ENCODE measurements at places on chromosomes 12 and 14.
A peak's percentile ranks its signal among the peaks of the same experiment; 100 is the strongest.

- DNase-seq, result no peak
Observed at GRCh38 chr14:100608064-100608463, 20.8 kb upstream of the BEGAIN start.

- DNase-seq, result no peak
Observed at GRCh38 chr12:129701631-129702101, 202.2 kb downstream of the TMEM132D start.

DNA sequence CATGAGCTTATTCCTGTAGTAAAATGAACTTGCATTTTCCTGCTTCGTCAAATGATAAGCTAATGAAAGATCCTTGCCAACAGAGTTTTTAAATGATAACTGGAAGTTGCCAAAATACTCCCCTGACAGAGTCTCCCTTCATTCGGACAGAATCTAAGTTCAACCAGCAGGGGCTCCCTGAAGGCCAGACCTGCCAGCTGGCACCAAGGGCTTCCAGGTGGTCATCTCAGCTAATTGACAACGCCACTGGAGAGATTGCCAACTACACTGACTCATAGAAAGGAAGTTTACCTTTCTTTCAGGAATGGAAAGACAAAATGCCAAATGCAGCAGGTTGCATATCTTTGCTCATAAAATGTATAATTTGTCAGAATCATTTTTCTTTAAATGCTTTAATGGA lies 462.8 kb downstream of the GXYLT1 start:
- no peak for DNase-seq

- DNase-seq, result no peak
Observed at GRCh38 chr12:49944046-49944445, 6.5 kb upstream of the AQP2 start.

DNA sequence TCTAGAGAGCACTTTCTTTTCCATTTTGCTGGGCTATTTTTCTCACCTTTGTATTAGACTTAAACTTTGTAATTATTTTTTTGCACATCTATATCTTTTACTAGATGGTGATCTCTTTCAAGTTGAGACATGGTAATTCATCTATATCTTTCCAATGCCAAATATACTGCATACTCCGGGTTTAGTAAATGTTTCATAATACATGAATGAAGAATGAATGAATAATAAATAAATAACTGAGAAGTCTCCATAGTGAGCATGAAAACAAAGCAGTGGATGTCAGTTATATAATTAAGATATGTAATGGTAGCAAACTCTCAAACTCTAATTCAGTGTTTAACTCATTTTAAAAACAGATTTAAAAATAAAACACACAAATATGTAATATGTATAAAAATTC lies 342.5 kb upstream of the KITLG start:
- DNase-seq, result no peak

GRCh38 chr14:103341250-103342129 lies 7.5 kb downstream of the EIF5 start:
- DNase-seq, result no peak

- peak; percentile 82 for DNase-seq
Observed at GRCh38 chr14:95183532-95184412, 26.4 kb upstream of the DICER1 start.

- no peak for DNase-seq
Observed at GRCh38 chr12:109452489-109452888, 24.6 kb downstream of the KCTD10 start.

DNA sequence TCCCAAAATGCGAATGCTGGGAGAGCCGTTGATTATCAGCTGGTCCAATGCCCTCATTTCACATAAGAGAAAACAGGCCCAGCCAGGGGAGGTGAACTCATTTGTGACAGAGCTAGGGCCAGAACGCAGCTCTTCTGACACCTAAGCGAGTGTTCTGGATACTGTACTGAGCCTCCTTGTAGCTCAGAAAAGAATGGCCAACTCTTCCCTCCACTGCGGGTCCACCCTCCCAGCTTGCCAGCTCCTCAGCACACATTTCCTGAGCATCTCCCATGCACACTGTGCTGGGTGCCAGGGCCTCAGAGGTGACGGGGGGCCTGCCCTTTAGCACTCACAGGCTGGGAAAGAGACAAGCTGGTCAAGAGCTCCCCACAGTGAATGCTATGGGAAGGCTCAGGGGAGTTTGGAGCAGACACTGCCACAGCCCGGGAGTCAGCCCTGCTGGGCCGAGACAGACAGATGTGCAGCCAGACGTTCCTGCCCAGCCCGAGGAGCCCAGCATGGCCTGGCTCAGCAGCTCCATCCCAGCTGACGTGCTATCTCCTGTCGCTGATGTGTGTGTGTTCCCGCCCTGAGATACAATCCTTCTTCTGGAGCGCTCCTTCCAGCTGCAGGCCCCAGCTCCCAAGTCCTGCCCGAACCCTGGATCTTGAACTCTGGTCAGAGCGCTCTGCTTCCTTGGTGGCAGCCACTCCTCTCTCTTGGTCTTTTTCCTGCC lies 3.5 kb downstream of the CMTM5 start:
- DNase-seq, result no peak

DNA sequence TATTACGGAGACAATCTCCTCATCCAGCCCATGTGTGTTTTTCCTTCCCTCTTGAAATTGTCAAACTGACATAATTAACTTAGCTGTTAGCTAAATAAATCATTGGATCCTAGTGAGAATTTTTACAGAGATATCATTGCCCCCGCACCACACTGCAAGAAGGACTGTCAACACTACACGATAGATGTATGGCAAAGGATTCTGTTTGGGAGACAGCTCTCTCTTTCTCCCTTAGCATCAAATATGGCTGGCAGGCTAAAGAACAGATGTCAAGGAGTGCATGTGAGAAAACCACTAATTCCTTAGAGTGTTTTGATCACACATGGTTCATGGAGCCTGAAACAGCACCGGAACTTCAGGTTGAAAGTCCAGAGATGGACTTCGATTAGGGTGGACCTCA lies 136.8 kb downstream of the KCNA5 start:
- no peak for DNase-seq

DNA sequence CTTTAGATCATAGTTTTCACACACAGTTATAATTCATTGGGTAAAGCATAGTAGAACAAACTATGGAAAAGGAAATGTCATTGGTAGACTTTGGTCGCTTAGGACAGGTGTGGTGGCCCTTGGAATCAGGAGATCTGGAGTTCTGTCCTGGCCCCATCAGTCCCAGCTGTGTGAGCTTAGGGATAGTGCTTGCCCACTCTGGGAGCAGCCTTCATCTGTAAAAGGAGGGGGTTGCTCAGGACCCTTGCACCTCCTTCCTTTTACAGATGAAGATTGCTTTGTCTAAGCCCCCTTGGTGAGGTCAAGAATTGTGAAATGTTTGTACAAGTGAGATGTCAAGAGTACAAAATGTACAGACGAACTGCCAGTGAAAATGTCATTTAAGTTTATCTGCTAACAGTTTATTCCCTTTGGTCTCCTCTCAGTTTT lies 93.2 kb downstream of the BORCS5 start:
- no peak for DNase-seq

- no peak for DNase-seq
Observed at GRCh38 chr14:30808576-30808975, 65.8 kb upstream of the COCH start.

DNA sequence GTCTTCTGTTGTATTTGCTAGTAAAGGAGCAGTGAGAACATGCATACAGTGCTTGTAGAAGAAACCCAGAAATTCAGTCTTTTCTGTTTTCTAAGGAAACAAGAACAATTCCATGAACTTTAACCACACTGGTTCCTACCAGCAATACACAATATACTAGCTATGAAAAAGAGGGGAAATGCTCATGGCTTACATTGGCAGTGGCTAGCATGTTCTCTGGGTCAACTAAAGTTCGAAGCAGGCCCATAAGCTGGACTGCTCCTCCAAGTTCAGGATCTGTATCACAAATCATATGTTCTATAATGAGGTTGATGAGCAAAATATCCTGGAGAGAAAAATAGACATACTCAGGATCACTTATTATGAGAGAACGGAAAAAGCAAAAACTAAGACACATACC lies 37.1 kb downstream of the PPP4R3A start:
- no peak for DNase-seq

DNA sequence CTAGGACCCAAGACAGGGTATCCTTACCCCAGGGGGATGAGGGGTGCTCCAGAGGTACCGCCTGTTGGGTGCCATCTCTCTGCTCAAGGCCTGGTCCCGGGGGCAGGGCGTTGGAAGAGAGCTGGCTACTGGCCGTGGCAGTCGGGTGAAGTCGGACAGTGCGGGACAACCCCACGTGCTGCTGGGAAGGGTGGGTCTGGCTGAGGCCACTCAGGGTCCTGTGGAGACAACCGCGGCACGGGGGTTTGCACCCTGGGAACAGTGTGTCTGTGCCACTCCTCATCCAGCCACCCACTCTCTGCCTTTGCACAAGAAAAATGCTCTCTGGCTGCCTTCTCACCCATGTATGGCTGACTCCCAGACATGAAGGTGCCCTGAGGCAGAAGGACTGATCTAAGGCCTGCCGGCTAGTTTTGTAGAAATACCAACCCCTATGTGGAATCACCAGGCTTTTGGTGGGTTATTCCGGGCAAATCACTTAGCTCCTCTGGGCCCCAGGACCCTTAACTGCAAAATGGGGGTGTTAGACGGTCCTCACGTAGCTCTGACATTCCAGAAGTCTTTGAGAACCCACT lies 56.5 kb downstream of the LTBP2 start:
- no peak for DNase-seq

- DNase-seq, result no peak
Observed at GRCh38 chr12:68234140-68234539, 8.5 kb upstream of the IL26 start.

DNA sequence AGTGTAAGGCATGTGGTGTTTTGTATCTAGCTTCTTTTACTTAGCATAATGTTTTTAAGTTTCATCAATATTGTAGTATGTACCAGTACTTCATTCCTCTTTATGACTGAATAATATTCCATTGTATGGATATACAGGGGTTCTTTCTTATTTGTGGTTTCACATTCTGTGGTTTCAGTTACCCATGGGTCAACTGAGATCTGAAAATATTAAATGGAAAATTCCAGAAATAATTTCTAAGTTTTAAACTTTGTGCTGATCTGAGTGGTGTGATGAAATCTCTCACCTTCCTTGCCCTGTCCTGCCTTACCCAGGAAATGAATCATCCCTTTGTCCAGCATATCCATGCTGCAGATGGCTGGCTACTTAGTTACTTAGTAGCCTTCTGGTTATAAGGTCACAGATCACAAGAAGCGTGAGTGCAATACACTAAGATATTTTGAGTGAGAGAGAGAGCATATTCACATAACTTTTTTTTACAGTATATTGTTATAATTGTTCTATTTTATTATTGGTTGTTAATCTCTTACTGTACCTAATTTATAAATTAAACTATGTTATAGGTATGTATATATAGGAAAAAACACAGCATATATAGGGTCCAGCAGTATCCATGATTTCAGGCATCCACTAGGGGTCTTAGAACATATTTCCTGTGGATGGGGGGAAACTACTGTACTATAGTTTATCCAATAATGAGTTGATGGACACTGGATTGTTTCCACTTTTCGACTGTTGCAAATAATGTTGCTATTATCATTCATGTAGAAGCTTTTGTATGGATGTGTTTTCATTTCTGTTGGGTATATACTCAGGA lies 59.6 kb upstream of the LRTM2 start:
- peak; percentile 15 for DNase-seq

GRCh38 chr12:9991876-9992275 lies 7.0 kb downstream of the CLEC1B start:
- DNase-seq, result peak; percentile 30

GRCh38 chr14:64191756-64192155 lies 102.4 kb downstream of the ESR2 start:
- no peak for DNase-seq

- DNase-seq, result peak; percentile 27
Observed at GRCh38 chr14:94548999-94549985, 11.9 kb upstream of the SERPINA4 start.

- no peak for DNase-seq
Observed at GRCh38 chr12:71576496-71576895, 87.2 kb downstream of the ZFC3H1 start.

DNA sequence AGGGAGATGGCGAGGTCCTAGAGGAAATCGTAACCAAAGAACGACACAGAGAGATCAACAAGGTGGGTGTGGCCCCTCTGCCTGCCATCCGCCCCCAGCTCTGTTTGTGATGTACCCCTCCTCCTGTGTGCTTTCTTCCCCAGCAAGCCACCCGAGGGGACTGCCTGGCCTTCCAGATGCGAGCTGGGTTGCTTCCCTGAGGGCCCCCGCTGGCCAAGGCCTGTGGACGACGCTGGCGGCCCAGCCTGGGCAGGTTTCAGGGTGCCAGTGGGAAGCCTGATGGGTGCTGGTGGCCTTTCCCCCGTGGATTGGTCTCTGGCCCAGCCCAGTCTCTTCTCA lies 2.0 kb downstream of the ARL6IP4 start:
- no peak for DNase-seq

DNA sequence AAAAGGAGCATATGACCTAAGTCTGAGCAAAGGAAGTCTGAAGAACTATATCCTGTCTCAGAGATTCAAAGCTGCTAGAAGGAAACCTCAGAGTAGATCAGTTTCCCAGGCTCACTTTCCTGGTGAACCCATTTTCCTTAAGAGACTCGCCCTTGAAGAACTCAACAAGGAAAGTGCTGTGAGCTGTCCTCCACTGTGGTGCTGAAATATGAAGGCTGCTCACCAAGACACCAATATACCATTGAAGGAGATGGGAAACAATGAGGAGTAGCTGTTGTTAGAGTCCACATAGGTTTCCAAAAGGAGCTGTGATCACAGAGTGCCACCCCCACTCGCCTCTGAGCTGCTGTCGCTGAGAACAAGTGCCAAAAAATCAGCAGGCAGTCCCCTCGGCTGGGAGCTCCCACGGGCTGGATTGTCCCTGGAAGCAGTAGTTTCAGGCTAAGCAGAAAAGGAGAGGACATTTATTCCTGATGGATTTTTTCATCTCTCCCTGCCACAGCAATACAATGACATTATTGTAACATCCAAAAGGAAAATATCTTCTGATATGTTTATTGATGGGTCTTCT lies 282.1 kb downstream of the RPS29 start:
- no peak for DNase-seq

- DNase-seq, result no peak
Observed at GRCh38 chr14:96001866-96002497, 37.2 kb upstream of the C14orf132 start.

DNA sequence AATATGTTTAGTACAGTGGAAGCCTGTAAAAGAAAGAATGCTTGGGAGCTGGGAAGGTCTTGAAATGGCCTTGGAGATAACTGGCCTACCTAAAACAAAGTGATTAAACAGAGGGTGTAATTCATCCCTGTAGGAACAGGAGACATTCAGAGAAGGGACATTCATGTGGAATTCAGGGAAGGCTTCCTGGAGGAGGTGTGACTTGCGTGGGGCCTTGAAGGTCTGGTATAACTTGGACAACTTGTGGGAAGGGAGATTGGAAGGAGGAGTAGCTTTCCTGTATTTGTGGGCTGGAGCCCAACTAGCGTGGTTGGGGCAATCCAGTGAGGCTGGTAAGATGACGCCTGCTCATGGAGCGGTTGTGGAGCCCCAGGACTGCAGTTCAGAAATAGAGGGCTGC lies 156.4 kb downstream of the AACS start:
- no peak for DNase-seq
